ENCODE measurements at places on chromosomes 4 and X.

DNA sequence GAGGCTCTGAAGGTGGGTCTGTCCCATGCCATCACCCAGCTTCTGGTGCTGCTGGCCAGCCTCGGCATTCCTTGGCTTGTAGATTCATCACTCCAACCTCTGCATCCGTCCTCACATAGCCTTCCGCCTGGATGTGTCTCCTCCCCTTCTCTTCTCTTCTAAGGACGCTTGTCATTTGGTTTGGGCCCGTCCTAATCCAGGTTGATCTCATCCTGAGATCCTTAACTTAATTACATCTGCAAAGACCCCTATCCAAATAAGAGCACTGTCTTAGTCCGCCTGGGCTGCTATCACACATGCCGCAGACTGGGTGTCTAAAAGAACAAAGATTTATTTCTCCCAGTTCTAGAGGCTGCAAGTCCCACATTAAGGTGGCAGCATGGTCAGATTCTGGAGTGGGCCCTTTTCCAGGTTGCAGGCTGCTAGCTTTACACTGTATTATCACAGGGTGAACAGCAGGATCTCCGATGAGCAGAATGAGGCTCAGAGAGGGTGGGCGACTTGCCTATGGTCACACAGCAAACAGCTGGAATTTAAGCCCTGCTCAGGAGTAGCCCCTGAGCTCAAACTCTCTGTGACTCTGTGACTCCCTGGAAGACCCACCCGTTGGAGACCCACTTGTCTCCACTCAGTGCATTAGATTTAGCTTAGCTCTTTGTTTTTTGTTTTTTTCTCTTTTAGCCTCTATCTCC lies 113.1 kb downstream of the STK32B start:
- DNase-seq: no peak

DNA sequence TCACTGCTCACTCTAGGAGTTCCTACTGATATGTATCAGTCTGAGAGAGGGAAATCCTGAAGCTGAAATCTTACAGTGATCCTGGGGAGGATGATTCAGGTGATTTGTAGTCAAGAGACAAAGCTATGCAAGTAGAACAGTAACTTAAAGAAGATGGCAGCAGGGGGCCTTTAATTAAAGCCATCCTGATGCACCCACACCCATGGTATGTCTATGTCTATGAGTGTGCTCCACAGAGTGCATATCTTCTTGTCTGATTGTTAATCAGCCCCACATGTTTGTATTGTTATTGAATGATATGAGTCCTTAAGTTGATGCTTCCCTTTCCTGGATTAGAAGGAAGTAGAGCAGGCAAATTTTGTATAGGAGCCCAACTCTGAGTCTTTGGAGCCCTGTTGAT lies 78.8 kb downstream of the NHS start:
- no peak for DNase-seq

DNA sequence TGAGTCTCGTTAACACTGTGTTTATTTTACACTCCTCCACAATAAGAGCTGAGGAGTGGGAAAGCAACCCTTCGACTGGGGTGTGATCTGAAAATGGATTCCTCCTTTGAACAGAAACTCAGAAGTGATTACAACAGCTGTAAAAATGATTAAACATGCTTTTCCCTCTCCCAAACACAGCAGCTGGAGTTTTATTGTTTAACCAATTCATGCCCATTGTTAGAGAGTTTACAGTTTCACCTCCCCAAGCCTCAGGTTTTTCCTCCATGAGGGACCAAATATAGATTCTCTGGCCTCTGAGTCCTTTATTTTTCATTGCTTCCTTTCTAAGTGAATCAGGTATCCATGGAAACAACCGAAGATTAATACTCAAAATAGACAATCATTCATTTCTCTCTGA lies 263.0 kb upstream of the TAPT1 start:
- no peak for DNase-seq

DNA sequence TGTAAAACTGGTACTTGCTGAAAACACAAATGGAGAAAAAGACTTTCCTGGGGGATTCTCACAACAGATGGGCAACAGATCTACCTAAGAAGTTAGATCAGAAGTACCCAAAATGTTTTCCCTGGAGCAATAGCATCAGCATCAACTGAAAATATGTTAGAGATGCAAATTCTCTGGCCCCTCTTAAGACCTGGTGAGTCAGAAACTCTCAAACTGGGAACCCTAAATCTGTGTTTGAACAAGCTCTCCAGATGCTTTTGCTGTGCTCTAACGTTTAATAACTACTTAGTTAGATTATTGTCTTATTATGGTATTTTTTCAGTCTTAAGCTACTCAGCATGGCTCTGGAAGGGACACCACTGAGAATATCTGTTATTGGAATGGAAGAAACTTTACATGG lies 55.2 kb upstream of the TRPC3 start:
- no peak for DNase-seq

- DNase-seq: no peak
Measured at GRCh38 chr4:112519689-112520597, 4.0 kb upstream of the NEUROG2 start.

DNA sequence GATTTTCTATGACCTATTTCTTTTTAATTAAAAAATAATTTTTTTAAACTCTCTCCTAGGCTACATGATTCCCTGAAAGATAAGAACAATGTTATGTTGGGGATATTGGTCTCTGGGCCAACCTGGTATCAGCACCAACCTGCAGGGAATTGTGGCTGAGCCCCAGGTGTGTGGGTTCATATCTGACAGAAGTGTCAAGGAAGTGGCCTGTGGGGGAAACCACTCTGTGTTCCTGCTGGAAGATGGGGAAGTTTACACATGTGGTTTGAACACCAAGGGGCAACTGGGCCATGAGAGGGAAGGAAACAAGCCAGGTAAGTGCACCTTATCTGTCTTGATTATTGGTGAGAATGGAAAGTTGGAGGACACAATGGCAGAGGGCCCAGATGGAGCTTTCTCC lies 13.5 kb downstream of the HERC3 start:
- no peak for DNase-seq

DNA sequence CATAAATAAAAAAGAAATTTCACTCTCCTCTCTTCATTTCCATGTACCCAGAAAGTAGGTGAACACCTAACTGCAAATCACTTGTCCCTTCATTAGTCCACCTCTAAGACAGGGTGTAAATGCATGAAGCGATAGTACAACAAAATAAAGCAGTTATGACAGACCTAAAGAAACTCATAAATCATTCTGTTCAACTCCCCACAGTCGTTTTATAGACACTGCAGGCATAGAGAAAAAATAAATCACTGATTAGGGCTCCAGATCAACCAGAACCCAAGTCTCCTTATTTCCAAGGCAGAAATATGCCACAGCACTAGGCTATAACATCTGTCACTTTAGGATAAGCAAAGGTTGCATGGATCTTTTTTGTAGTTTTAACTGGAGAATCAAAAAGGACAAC lies 3.0 kb downstream of the RASGEF1B start:
- DNase-seq: no peak

- DNase-seq: no peak
Measured at GRCh38 chr4:142452161-142452855, 393.8 kb downstream of the INPP4B start.

DNA sequence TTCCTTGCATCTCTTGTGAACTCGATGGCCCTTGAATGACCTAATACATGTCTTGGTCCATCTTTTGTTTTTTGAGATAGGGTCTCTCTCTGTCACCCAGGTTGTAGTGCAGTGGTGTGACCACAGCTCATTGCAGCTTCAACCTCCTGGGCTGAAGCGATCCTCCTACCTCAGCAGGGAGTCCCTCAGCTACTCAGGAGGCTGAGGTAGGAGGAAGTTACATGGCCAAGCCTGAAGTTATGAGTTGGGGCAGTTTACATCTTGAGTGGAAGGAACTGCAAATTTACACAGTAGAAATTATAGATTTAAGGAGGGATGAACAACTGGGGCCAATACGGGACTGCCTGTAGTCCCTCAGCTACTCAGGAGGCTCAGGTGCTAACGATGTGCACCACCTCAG lies 97.2 kb upstream of the METTL14 start:
- no peak for DNase-seq

DNA sequence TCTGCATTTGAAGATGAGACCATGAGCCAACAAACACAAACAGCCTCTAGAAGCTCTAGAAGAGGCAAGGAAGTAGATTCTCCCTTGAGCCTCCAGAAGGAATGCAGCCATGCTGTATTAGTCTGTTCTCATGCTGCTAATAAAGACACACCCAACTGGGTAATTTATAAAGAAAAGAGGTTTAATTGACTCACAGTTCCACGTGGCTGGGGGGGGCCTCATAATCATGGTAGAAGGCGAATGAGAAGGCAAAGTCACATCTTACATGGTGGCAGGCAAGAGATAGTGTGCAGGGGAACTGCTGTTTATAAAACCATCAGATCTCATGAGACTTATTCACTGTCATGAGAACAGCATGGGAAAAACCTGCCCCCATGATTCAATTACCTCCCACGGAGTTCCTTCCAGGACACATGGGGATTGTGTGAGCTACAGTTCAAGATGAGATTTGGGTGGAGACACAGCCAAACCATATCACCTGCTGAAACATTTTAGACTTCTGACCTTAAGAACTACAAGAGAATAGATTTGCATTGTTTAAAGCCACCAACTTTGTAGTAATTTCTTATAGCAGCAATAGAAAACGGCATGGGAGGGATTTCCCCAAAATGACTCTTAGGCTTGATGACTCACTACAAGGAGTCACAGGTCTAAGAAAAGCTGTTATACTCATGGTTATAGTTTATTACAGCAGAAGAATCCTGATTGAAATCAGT lies 284.4 kb upstream of the SFRP2 start:
- DNase-seq: no peak

DNA sequence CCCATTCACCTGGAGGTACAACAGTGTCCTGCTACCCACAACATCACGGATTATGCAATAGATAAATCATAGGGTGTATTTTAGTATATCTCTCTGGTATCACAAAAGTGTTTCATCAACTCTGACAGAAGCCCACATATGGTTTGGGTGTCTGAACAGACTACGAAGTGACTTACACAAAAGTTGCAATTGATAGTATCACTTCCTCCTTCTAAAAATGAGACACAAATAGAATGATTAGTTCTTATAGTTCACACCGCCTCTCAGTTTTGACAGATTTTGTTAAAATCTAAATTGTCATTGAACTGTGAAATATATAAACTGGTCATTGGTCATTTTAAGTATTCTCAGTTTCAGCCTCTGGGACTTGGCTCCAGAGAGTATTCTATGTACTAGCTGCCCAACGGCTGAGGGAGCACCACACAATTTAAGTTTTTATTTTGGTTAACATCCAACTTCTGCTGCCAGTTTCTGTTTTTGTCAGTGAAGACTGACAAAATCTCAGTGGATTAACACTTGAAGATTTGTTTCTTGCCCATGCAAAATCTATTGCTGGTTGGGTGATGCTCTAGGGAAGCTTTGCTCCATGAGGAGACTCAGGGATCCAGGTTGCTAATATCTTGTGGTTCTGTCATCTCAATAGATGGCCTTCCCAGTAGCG lies 113.8 kb upstream of the PUDP start:
- no peak for DNase-seq

DNA sequence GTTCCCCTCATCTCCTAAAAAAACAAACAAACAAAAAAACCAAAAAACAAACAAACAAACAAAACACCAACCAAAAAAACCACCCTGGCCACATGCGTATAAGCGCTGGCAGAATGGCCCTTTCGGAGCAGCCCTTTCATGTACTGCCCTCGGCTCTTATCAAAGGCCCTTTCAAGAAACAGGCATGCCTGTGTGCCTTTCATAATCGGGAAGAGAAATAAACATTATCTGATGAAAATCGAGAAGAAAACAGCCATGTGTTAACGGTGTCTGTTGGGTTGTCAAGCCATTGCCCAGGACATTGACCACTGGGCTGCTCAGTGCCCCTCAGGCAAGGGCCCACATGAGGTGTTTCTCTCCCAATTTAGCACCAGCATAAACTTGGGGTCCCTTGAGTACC lies 68.3 kb downstream of the PJA1 start:
- DNase-seq: no peak

DNA sequence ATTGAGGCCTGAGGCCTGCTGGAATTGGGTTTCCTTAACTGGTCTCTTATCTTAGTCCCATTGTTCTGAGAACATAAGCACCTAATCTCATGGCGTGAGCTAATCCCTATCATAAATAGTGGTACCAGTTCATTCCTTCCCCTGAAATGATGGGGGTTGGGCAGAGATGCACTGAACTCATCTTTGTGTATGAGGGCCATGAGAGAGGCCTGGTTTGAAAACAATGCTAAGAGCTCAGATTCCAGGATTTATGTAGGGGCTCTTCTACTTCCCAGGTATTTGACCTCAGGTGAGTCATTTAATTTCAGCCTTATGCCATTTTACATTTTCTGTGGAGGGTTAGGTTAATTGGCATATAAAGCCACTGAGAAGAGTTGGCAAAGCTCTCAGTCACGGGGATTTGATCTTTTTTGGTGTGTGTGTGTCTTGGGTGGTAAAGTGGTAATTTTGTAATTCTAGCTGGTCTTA lies 4.4 kb downstream of the RBM3 start:
- no peak for DNase-seq

DNA sequence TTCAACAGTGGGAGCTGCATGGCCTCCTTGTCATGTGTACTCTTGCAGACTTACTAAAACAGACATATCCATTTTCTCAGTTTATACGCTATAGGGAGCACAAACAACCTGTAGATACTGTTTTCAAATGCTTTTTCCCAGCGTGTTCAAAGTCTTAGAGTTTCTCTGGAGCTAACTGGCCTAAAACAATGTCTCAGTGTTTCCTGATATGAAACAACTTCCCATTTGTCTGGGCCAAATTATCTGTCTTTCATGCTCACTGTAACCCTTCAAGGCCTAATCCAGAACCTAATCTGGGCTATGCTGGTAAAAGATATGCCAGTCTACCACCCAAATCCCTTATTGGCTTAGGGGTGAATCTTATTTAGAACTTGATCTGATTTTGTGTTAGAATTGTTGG lies 38.8 kb downstream of the RAB40A start:
- no peak for DNase-seq

GRCh38 chr4:84507941-84508340 lies 8.8 kb upstream of the NKX6-1 start:
- DNase-seq: no peak

DNA sequence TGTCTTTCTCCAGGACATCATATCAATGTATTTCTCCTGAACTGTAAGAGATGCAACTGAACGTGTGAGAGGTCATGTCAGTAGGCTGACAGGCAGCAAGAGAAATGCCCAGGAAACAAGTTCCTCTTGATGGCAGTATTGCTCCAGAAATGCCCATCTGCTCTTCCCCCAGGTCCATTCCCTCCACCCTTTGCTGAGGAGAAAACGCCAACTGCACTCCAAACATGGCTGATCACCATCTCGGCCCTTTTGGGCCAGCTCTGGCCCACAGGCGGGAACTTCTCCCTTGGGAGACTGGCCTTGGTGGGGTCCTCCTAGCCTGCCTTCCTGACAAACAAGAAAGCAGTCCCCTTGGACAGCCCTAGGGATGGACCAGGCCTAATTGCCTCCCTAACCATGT lies 276.5 kb upstream of the AGTR2 start:
- peak; percentile 3 for DNase-seq

- DNase-seq: peak; percentile 69
Measured at GRCh38 chr4:40626183-40626990, 3.3 kb downstream of the RBM47 start.

All from NCI-H526 treated with DMSO at 0.1 percent for 48 hours (cell line).